HCEC 1CT (cell line): ENCODE measurements at places on chromosomes 16 and 17.
A peak's percentile ranks its signal among the peaks of the same experiment; 100 is the strongest.

DNA sequence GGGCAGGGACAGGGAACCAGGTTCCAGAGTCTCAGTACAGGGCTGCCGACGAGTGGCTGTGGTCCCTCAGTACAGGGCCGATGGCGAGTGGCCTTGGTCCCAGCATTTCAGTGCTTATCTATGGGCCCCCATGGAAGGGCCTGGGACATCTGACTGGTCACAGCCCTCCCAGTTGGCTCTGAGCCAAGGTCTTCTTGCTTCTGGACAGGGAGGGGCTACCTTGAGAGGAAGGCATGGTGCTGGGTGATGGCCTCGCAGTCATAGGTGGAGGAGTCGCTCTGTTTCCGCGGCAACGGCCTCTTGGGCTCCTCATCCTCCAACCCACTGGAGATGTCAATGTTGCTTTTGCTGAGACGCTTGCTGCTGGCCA is 32.5 kb downstream of the PIMREG start:
- DNase-seq: no peak

GRCh38 chr17:62899361-62899760 is 66.7 kb upstream of the TANC2 start:
- DNase-seq: no peak

- DNase-seq: no peak
These were observed 23.7 kb upstream of the RCVRN start for GRCh38 chr17:9928601-9929333.

DNA sequence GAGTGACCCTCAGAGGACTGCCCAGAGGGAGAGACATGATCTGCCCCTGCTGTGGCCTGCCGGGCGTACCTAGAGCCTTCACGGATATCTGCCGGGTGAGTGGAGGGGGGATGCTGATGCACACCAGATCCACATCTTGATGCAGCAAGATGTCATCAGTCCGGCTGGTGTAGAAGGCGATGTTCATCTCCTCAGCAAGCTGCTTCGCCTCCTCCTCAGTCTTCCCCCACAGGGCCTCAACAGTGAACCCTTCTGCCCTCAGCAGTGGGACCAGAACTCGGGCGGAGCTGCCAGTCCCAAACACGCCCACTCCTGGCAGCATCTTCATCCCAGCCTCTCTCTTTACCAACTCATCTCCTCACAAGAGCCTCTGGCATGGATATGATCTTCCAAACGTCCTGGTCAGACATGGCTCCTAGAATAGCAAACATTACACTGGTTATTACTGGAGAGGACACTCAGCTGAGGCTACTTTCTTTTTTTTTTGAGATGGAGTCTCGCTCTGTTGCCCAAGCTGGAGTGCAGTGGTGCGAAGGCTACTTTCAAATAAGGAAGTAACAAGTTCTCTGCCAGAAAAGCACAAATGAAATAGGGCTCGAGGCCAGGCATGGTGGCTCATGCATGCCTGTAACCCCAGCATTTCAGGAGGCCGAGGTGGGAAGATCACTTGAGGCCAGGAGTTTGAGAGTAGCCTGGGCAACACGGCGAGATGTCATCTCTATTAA is 18.9 kb downstream of the C16orf86 start:
- DNase-seq: no peak

DNA sequence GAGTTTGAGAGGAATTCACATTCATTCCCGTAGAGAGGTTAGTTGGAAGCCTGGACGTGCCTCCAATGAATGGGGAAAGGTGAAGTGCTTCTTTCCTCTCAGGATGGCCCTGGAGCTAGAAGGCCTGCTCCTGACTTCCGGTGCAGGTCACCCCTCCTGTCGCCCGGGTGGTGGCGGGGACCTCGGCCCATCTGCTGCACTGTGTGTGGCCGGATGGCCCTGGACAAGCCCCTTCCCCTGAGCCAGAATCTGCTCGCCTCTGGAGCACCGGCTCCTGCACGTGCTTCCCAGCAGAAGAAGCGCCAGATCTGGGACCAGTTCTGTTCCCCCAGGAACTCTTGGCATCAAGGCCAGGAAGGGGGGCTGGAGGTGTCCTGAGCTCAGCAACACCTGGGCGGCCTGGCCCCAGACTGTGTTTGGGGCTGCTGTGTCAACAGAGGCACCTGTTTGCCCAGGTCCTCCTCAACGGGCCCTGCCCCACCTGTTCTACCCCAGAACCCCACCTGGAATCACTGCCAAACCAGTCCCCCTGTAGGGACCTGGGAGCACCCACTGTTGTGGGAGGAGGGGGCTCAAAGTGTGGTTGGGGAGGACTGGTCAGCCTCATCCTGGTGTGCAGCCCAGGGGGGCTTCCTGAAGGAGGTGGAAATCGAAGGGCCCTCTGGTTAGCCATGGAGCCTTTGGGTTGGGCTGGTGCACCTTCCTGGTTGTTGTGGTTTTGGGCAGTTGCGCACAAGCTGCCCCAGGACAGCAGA is 5.1 kb upstream of the PERCC1 start:
- no peak for DNase-seq

- DNase-seq: no peak
These were observed 47.1 kb downstream of the SRCIN1 start for GRCh38 chr17:38558728-38559050.

- DNase-seq: no peak
These were observed 2.7 kb downstream of the TOM1L1 start for GRCh38 chr17:54903375-54903774.

GRCh38 chr16:2883458-2883908 is 468 bp downstream of the FLYWCH2 start:
- no peak for DNase-seq

DNA sequence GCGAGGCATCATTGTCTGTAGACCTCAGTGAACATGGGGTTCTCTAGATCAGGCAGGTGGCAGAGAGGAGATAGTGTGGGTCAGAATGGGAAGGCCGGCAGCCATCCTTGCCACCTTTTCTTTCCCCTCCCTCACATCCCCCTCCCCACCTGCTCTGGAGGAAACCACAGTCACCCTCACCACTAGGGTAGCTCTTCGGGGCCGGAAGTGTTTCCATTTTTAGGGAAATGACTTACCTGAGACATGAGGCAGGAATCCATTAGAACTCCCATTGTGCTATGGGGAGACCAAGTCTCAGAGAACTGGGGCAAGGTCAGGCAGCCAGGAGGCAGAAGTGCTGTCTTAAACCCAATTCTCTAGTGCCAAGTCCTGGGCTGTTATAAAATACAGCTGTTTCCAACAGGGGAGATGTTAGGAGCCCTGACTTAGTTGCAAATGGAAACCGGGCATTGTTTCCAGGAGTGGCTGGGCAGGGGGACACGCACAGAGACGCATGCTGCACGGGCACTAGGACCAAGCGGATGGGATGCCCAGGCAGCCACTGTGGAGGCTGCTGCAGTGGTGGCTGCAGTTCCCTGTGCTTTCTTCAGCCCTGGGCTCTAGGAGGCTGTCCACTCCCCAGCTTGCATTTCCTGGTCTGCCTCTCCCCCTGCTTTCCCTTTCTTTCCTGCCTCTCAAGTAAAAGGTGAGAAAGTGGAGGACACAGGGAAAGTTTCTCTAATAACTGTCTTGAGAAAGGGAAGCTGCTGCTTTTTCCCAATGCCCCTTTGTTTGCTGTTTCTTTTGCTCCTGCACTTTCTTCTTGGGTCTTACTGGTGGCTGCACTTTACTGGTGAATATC is 2.8 kb downstream of the HAS3 start:
- no peak for DNase-seq

DNA sequence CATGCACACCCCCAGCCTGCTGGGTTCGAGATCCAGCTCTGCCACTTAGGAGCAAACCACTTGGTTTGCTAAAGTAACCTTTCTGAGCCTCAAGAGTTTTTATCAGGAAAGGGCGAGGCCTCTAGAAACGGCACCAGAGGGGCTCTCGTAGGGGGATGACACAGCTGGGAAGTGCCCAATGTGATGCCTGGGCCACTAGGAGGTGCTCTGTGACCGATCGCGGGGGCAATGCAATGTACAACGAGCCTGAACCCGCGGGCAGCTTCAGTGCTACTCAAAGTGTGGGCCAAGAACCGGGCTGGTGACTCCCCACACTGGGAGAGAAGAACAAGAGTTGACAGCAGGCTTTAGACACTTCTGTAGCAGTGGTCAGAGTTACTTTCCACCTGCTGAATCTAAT is 9.4 kb downstream of the C16orf89 start:
- DNase-seq: no peak

- peak; percentile 83 for DNase-seq
These were observed 42.7 kb downstream of the GNA13 start for GRCh38 chr17:65013613-65014391.

DNA sequence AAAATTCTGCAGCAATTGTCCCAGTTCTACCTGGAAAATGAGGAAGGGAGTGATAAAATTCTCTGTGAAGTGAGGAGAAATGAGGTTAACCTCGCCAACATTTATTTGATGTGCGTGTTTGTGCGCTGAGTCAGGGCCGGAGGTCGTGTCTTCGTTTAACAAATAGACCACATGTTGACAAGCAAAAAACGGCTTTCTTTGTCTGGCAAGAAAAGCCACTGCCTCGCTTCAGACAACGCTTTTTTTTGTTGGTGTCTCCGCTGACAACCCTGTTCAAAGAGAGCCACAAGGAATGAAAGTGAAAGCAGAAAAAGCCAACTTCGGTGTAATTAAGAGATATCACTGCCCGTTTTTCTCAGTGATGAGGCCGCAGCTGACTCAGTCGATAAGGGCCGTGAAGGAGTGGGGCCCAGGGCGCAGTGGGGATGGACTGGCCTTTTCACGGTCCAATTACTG is 510.6 kb downstream of the CDH13 start:
- peak; percentile 56 for DNase-seq

- DNase-seq: no peak
These were observed 797 bp downstream of the GRB7 start for GRCh38 chr17:39738568-39738901.

- DNase-seq: no peak
These were observed 74.7 kb downstream of the CHD9 start for GRCh38 chr16:53129281-53130158.

GRCh38 chr16:70159355-70160348 is 13.9 kb upstream of the CLEC18C start:
- DNase-seq: no peak

- no peak for DNase-seq
These were observed 25.6 kb downstream of the TRAP1 start for GRCh38 chr16:3691761-3692160.

DNA sequence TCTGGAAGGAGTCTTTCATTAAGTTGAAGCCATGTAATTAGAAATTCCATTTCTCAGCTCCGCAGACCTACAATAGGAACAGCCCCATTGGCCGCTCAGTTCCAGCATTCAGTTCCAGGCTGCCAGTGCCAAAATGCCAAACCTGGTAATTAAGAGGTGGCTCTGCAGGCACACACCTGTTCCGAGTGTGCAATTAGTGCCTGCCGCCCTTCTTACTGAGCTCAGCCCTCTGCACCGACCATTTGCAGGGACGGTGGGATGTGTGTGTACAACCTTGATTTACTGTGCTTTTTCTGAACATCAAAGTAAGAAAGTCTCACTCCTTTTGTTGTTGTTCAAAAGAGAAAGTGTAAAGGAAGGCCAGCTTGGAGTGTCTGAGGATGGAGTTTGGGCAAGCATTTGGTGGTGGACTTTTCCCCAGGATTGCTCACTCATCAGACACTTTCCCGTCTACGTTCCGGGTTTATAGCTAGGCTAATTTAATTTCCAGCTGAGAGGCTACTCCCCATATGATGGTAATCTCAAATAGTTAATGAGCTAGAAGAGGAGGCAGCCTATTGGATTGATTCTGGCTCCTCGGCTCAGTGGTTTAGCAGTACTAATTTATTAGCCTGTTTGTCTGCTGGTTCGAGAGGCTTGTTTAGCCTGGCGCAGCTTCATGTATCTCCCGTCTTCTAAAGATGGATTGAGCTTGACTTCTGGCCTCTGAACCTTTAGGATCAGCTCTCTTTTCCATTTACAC is 20.0 kb downstream of the HS3ST3B1 start:
- DNase-seq: no peak

GRCh38 chr16:61770301-61770700 is 265.9 kb downstream of the CDH8 start:
- DNase-seq: no peak

DNA sequence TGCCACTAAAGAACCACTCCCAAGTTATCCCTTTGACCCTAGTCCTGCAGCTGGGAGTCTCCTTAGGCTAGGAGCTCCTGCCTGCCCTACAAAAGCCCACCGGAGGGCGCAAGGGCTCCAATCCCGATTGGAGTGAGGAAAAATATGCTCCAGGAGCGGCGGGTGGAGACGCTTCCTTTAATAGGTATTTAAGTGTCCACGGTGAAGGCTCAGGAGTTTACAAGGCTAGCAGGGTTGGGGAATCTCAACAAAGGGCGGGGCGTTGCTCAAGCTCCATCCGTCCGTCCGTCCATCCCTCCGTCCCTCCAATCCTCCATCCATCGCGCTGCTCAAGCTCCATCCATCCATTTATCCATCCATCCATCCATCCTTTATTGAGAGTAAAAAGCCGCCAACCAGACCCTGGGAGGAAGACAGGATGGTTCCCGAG is 556 bp upstream of the SPNS1 start:
- peak; percentile 63 for DNase-seq

DNA sequence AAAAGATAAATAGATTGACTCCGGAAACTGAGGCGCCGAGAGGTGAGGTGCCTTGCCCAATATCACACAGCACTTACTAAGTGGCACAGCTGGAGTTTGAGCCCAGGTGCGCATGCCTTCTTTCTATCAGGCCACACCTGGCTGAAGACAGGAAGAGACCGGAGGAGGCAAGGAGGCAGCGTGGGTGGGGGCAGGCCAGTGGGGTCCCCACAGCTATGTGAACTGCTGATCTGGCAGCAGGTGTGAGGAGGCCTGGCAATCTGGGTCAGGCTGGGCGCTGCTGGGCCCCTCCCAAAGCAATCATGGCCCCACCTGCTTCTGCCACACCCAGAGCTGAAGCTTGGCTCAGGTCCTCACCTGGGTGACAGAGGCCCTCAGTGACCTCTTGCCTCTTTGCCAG is 1.9 kb upstream of the GDPD3 start:
- DNase-seq: no peak

DNA sequence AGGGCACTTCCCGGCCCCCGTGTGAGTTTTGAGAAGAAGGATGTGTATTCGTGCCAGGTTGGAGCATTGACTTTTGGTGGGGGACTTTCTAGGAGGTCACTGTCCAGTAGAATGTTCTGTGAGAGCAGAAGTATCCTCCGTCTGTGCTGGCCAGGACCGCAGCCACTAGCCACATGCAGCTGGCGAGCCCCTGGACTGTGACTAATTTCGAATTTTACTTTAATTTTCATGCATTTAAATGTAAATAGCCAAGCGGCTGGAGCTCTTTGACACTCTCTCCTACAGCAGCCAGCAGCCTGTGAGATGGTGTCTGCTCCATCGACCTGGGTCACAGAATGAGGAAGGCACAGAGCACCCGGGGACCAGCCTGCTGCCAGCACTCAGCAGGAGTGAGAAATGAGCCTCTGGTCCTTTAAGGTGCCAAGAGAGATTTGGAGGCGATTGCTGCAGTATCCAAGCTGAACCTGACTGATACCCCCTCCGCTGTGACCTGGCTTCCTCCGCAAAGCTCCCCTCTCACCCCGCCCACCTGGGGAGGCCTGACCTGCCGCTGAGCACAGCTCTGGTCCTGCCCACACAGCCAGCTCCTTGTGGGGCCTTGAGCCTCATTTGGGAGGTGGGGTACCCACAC is 7.8 kb downstream of the ATP2A3 start:
- DNase-seq: no peak
